ENCODE measurements at places on chromosomes 12 and 14.

DNA sequence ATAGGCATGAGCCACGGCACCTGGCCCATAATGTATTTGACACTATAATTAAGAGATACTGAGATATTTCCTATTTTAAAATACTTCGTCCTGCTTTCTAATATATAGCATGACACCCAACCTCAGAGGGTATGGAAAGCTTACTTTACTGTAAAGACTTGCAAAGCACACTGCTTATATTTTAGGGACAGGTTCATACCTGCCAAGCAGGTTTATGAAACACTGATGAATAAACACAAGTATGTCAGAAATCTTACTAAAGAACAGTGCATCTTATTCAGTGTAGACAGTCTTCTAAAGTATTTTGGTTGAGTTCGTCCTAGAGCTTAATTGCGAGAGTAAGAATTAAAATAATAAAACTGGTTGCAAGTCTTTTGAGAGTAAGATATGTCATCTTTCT lies 65.4 kb downstream of the PPFIBP1 start:
- no peak for DNase-seq

- DNase-seq = no peak
Measured at GRCh38 chr14:67710209-67710608, 8.5 kb downstream of the RDH12 start.

DNA sequence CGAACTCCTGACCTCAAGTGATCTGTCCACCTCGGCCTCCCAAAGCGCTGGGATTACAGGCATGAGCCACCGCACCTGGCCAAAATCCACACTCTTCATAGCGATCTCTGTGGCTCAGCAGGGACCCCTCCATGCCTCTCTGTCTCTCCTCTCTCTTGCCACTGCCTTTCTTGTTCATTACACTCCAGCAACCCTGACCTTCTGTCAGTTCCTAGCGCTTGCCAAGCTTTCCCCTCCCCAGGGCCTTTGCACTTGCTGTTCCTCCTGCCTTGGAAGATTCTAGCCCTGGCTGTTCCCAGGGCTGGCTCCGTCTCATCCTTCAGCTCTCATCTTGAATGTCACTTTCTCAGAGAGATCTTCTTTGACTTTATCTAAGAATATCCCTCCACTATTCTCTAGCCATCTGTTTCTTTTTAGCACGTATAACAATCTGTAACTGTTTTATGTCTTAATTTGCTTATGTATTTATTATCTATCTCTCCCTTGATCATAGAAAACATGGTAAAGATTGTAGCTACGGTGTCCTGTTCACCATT lies 38.9 kb upstream of the MAP1LC3B2 start:
- DNase-seq = no peak

DNA sequence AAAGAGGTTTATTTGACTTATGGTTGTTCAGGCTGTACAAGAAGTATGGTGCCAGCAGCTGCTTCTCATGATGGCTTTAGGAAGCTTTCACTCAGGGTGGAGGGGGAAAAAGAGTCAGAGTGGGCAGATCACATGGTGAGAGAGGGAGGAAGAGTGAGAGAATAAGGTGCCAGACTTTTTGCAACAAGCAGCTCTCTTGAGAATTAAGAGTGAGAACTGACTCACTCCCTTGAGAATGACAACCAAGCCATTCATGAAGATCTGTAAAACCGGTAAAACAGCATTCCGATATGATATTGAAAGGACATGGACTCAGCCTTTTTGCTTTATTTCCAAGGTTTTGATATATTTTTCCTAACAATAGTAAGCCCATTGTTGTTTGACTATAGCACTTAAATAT lies 501.2 kb downstream of the GALC start:
- no peak for DNase-seq

DNA sequence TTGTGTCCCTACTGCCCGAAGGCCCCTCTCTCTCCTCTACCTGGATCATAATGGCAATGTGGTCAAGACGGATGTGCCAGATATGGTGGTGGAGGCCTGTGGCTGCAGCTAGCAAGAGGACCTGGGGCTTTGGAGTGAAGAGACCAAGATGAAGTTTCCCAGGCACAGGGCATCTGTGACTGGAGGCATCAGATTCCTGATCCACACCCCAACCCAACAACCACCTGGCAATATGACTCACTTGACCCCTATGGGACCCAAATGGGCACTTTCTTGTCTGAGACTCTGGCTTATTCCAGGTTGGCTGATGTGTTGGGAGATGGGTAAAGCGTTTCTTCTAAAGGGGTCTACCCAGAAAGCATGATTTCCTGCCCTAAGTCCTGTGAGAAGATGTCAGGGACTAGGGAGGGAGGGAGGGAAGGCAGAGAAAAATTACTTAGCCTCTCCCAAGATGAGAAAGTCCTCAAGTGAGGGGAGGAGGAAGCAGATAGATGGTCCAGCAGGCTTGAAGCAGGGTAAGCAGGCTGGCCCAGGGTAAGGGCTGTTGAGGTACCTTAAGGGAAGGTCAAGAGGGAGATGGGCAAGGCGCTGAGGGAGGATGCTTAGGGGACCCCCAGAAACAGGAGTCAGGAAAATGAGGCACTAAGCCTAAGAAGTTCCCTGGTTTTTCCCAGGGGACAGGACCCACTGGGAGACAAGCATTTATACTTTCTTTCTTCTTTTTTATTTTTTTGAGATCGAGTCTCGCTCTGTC lies 1.8 kb downstream of the INHBE start:
- DNase-seq = no peak

GRCh38 chr14:76546426-76547221 lies 170.7 kb downstream of the ESRRB start:
- no peak for DNase-seq

- DNase-seq = no peak
Measured at GRCh38 chr12:48194799-48195201, 8.3 kb downstream of the OR10AD1 start.

- peak; percentile 48 for DNase-seq
Measured at GRCh38 chr12:121132601-121133481, at the start of gene P2RX7. P2RX7 (plus strand) TSS chr12:121132876; CDS start chr12:121132971, 95 bp downstream.

DNA sequence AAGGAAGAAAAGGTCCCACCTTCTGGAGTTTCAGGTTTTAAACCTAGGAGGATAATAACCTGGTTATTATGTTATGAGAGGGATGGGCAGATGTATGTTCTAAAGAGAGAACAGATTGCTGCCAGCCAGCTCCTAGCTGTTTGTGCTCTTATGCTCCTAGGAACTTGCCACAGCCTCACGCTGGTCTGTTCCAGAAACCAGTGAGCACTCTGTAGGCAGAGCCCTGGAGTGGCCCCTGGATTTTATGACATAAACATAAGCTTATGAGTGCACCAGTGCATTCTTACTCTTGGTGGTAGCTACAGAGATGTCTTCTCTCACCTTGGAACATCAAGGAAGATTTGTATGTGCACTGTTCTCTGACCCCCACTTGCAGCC lies 27.7 kb downstream of the KLC1 start:
- DNase-seq = no peak

DNA sequence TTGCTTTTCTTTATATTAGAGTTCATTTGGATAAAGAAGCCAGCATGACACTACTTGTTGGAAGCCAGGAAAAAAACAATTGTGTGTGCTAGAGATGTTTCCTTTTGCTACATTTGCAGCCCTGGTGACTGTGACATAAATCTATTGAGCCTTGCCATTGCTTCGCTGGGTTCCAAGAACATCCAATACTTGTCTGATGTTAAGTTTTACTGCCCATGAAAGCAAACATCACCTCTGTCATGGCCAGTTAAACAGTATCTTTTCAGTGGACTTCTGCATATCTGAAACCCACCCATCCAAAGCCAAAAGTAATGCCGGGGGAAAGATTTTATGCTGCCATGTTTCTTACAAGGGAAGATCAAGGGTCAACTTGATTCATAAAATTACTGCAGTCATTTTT lies 184.0 kb downstream of the MSRB3 start:
- DNase-seq = no peak

DNA sequence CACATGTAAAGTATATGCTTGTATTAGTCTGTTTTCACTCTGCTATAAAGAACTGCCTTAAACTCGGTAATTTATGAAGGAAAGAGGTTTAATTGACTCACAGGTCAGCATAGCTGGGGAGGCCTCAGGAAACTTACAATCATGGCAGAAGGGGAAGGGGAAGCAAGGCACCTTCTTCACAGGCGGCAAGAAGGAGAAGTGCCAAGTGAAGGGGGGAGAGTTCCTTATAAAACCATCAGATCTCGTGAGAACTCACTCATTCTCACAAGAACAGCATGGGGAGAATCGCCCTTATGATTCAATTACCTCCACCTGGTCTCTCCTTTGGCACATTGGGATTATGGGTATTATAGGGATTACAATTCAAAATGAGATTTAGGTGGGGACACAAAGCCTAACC lies 229.5 kb upstream of the PLXNC1 start:
- no peak for DNase-seq

GRCh38 chr12:62774794-62775193 lies 160.2 kb downstream of the PPM1H start:
- no peak for DNase-seq

GRCh38 chr12:53975064-53975471 lies 314 bp upstream of the HOTAIR start:
- no peak for DNase-seq

DNA sequence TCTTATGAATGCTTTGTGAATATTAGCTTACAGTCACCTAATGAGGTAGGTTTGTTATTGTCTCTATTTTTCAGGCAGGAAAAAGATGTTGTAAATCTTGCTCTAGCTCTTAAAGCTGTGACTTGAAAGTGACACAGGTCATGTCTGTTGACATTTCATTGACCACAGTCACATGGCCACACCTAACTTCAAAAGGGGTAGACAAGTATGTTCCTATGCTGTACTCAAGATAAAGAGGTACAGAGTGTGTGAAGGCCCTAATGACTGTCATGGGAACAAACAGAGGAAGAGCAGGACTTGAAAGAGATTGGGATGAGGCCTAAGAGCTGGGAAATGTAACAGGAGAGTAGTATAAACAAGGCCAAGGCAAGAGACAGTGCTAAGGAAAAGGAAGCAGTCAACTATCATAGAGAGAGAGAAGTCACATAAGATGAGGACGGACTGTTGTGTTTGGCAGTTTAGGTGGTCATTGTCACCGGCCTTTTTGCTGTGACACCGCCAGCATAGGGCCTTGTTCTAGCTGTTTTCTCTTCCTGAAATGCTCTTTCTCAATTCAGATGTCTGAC lies 181.0 kb downstream of the CFAP54 start:
- no peak for DNase-seq

DNA sequence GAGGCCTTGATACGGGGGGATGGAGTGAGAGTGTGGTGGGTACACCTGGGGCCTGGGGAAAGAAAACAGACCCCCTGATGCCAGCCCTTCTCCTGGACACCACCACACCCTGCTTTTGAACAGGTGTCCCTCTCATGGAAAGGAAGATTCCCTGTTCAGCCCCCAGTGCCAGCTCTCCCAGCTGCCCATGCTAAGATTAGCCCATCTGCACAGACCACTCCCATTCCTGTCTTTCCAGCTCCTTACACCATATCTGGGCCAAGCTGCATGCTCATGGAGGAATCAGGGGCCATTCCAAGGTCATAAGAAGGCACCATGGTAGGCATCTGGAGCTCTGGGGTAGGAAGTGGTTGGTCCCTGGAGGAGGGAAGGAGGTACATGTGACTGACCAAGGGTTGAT lies 9.6 kb downstream of the NAB2 start:
- DNase-seq = no peak

DNA sequence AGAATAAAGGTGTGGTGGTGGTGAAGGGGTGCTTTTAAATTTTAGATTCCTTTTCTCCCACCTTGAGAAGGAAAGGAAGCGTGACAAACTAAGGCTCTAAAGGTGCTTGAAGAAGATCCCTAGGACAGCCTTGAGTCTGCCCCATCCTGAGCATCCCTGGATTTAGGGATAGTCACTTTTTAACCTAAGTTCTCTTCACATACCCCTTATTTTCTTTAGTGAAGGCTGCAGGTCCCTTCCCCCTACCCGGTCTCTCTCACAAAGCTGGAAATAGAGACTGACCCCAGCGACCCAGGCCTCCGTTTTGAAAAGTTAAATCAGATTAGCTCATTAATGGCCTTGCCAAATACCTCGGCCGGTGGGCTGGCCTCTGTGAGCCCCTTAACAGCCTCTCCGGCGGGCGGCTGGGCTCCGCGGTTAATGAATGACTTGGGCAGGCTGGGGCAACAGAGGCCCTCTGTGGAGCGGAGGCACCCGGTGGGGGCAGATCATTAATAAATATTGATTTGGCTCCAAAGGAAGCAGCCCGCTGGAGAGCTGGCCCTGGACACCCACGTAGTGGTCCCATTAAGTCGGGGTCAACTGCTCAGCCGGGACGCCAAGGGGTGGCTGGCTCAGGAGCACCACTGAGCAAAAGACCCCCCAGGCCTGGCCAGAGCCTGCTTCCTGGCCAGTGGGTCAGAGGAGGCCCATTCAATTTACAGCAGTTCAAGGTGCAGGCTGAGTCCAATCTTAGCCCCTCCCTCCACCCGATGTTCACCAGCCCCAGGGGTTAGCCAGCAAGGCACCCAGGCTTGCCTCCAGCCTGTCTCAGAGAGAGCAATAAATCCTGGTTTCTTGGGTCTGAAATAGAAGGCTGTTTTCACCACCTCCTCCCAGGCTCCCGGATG lies 31.8 kb downstream of the PAH start:
- DNase-seq = no peak

GRCh38 chr14:68548194-68549076 lies 244.4 kb downstream of the ZFP36L1 start:
- DNase-seq = no peak

GRCh38 chr12:31727192-31727591 lies 1.6 kb downstream of the AMN1 start:
- DNase-seq = no peak

DNA sequence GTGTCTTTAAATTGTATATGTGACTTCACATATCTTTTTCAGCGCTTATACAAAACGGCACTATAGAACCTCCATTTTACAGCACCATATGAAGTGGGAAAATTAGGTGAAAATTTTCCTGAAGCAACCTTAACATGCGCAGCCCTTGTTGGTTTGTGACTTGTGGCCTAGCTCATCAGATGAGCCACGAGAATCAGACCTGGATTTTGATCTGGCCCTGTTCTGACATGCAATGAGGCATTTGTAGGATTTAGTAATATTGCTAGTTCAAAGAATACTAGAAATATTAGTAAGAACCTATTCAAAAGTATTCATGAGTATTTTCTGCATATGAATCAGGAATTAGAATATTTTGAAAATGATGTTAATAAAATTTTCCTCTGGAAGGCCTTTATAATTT lies 2.9 kb downstream of the CDKN1B start:
- peak; percentile 36 for DNase-seq

- DNase-seq = no peak
Measured at GRCh38 chr14:67576216-67576955, 23.7 kb downstream of the PIGH start.

- no peak for DNase-seq
Measured at GRCh38 chr14:84819528-84819927, 710.4 kb upstream of the FLRT2 start.

DNA sequence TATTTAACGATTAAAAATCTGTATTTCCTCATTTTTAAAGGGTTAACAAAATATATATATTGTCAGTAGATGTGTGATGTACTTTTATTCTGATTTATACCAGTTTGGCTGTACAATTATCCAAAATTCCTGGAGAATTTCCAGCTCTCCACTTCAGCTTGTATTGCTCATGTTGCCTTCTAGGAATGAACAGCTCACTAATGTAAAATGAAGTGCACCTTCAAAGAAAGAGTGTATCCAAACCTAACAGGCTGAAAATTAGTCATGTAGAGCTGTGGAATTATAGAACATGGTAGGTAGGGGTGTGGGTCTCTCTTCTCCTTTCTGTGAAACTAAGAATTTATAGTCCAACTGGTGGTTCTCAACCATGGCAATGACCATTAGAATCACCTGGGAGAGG lies 362.0 kb downstream of the ETNK1 start:
- no peak for DNase-seq

- no peak for DNase-seq
Measured at GRCh38 chr12:89731089-89731488, 22.5 kb upstream of the ATP2B1 start.
